Epithelial cell of esophagus (primary cell): ENCODE measurements at places on chromosomes 12 and 14.

- no peak for DNase-seq
These were observed 2.3 kb upstream of the CSRP2 start for GRCh38 chr12:76881142-76881541.

- no peak for DNase-seq
These were observed 40.9 kb upstream of the PLEKHA5 start for GRCh38 chr12:19088606-19089005.

DNA sequence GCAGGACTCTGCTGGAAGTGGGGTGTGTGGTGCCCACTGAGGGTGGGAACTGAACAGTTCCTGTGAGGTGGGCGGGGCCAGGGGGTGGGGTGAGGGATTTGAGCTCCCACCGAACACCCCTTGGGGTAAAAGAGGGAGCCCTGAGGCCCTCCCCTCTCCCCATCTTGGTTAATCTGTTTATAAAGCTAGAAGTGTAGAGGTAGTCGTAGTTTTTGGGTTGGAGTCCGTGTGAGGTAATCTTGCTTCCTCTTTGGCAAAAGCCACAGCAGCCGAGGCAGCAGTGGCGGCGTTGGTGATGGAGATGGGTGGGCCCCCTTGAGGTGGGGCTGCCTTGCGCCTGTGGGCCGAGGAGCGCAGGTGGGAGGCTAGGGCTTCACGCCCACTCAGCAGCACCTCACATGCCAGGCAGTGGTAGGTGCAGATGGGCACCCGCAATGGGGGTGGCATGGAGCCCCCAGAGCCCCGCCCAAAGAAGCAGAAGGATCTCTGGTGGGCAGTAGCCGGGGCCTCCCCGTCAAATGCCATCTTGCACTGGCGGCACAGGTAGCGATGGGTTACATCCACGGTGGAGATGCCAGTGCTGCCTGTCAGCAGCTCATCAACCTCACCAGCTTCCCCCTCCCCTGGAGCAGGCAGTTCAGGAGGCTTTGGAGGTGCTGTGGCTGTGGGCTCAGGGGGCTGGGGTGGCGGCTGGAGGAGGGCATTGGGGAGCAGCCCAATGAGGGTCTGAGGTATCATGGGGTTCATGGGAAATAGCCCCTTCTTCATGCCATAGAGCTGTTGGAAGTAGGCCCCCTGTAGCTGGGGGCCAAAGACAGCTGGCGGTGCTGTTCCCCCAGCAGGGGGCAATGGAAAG lies 29.6 kb downstream of the ZFHX2 start:
- no peak for DNase-seq

- DNase-seq, result no peak
These were observed 157.9 kb downstream of the ZNF664 start for GRCh38 chr12:124130691-124131591.

- peak; percentile 18 for DNase-seq
These were observed 132.9 kb downstream of the CEP83 start for GRCh38 chr12:94326727-94327126.

DNA sequence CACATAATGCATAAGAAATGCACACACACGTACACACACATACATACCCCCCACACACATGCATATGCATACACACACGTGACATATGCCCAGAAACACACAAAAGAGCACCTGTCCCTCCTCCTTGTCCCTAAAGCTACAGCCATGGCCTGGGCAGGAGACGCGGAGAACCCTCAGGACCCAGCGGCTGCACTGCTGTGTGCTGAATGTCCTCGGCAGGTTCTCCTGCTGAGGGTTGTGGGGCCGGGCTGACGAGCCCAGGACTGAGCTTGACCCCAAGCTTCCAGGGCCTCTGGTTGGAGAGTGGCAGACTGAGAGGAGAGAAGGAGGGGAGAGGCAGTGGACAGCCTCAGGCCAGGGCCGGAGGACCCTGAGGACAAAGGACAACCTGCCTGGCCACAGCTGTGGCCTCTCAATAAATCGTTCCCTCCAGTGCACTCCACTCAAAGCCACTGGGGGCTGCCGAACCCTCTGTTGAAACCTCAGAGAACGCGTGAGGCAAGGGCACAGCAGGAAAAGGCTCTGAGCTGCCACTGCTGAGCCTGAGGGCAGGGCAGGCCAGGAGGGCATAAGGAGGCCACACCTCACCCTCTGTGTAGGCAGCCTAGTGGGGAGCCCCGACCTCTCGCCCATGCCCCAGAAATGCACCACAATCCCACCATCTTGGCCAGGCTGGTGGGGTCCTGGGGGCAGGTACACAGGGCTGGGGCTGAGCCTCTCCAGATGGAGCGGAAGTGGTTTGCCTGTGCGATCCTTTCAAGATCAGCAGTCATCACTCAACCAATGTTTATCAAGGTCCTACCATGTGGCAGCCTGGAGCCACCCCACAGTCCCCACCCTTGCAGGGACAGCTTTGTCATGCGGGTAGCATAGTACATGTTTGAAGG lies 3.1 kb downstream of the CACNA2D4 start:
- no peak for DNase-seq

- DNase-seq, result no peak
These were observed 234.0 kb upstream of the CAND1 start for GRCh38 chr12:67035121-67035520.

- peak; percentile 85 for DNase-seq
These were observed 46.4 kb upstream of the PLXNC1 start for GRCh38 chr12:94101738-94102660.

GRCh38 chr14:100470523-100470897 lies 116.7 kb downstream of the BEGAIN start:
- DNase-seq, result no peak

DNA sequence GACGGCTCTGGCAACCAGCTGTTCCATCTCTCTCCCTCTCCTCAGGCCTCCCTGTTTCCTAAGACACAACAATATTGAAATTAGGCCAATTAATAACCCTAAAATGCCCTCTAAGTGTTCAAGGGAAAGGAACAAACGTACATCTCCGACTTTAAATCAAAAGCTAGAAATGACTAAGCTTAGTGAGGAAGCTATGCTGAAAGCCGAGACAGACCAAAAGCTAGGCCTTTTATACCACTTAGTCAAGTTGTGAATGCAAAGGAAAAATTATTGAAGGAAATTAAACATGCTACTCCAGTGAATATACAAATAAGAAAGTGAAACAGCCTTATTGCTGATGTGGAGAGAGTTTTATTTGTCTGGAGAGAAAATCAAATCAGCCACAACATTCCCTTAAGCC lies 61.8 kb upstream of the CATSPERB start:
- no peak for DNase-seq

GRCh38 chr14:94338023-94338422 lies 14.9 kb upstream of the SERPINA6 start:
- DNase-seq, result no peak

DNA sequence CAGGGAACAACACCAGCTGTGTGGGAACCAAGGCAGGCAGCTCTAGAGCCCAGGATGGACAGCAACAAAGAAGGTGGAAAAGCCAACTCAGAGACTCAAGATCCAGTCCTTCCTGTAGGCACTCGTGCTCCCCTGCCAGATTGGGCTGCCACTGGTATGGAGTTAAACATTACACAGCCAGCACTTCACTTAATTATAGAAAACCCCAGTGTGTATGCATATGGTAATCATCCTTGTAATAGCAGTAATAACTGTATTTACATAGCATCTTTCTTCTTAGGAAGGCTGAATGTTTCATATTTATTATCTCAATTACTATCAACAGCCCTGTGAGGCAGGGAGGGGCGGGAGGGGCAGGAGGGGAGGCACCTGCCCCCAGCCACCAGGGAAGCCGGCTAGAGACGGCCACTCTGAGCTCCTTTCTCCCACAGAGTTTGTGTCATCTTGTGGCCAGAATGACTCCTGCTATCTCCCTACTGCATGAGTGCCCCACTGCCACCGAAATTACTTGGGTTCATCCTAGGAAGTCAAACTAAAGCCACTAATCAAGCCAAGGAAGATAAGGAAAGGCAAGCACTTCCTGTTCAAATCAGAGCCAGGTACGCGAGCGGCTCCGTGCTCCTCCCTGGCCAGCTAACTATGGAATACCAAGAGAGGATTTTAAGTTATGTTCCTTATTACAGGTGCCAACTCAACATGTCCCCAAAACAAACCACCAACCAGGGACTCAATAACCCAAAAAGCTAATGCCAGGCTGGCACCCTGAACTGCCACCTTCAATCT lies 15.7 kb upstream of the RAB35 start:
- no peak for DNase-seq

DNA sequence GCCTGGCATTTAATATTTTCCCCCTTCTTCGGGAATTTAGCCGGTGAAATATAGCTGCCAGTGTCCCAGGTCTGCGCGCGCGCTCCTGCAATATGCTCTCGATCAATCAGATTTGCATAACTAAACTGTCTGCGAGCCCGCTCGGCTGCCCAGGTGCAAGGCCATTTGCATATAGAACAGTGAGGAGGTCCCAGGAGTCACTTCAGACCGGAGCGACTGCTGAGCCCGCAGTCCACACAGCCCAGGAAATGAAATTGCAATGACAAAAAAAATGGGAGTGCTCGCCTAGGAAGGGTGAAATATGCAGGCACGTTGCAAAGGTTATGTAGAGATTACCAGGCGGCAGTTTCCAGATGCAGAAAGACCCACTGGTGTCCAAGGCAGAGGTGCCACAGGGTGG lies 228.5 kb downstream of the VRK1 start:
- no peak for DNase-seq

DNA sequence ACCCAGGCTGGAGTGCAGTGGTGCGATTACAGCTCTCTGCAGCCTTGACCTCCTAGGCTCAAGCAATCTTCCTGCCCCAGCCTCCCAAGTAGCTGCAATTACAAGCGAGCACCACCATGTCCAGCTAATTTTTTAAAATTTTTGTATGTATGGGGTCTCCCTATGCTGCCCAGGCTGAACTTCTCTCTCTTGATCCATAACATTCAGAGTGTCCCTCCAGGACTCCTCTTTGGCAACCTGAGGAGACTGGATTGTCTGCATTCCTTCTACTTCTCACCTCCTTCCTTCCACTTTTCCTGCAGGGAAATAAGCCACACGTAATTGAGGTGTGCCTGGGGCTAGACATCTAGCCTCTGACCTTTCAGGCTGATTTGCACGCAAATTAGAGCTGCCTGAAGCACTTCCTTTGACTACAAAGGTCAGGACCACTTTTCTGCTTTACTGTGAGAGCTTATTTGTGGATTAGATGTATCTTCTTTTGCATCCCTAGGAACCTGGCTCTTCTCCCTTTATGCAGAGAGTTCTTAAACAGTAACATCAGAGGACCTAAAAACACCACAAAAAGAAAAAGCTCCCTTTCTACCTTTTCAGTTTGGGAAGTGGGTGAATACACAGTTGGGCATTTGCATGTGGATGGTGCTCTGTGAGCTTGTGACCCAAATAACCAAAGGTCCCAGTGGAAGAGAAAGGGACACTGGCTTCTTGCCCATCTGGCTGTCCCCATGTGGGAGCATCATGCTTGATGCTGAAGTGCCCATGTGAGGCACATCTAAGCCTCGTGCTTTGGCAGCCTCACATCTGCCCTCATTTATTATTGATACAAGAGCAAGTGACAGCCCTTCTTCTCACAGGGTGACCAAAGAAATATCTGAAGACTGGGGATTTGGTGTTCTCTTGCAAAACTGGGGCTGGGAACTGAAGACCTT lies 33.5 kb downstream of the PYGL start:
- peak; percentile 50 for DNase-seq

GRCh38 chr12:114868995-114869834 lies 185.2 kb upstream of the TBX3 start:
- DNase-seq, result no peak

GRCh38 chr12:121719926-121720414 lies 7.4 kb downstream of the TMEM120B start:
- peak; percentile 81 for DNase-seq

- no peak for DNase-seq
These were observed 78.2 kb downstream of the IPO8 start for GRCh38 chr12:30617346-30618016.

DNA sequence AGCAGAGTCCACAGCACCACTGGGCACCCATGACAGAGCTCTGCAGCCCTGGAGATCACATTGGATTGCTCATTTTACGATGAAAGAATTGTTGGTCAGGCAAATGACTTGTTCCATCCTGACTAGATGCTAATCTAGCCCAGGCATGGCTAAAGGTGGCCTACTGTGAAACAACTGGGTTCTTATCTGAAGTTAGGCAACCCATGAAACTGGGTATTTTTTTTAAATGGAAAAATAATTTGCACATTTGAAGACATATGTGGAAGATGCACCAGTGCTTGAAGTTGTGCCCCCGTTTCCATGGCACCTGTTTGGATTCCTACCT lies 8.3 kb downstream of the PYGL start:
- peak; percentile 45 for DNase-seq

DNA sequence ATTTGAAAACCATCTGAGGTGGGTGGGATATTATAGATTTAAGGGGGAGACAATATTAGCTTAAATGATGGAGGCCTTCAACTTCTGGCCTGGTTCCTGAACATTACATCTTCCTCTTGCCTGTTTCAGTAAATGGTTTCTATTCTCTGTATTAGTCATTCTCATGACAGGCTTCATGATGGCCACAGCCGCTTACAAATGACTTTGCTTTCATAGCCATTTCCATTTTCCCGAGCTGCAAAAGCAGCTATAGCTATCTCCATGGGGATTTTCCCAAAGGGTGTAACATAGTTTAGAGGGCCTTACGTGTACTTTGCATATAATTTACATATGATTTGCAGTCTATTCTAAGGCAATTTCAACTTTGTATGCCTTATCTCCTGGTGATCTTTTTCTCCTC lies 121.8 kb downstream of the NRXN3 start:
- DNase-seq, result no peak

DNA sequence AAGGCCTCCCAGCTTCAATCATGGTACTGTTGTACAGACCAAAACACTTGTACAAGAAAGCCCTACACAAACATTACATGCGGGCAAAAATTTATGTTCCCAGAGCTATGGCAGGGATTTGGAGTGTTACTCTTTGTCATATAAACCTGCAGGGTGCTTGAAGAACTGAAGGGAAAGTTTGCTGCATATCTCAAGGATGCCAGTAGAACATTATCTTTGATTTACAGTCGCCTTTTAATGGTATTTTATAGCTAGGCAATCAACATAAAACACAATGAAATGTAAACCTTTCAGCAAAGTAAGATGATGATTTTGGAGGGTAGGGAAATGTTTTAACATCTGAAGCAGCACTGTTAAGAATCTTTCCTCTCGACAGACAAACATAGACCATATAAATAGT lies 305.6 kb downstream of the KCNH5 start:
- DNase-seq, result no peak

- no peak for DNase-seq
These were observed 377.9 kb downstream of the GALC start for GRCh38 chr14:87615047-87615446.

GRCh38 chr14:19800282-19801117 lies 3.1 kb upstream of the OR4N2 start:
- DNase-seq, result no peak

DNA sequence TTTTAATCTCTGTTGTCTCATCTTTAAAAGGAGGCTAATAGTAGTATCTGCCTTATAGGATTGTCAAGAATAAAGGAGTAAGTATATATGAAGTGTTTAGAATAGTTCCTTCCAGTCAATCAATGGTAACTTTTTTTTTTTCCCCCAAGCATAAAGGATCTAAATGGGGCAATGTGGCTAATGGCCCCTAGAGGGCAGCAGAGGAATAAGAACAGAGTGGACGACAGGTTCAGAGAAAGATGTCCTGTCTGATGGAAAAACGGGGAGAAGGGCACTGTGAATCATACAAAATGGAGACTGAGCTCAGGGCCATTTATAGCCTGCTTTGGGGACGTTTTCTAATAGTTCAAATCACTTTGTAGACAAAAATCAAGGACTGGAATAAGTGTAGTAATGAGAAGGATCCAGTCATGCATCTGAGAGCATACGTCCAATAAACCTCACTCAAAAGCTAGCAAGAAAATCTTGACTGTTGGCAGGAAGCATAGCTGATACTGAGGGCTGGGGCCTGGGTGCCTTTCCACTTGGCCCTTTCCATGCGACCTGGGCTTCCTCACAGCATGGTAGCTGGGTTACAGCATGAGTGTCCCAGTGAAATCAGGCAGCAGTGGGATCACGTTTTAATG lies 51.3 kb downstream of the IFNG-AS1 start:
- DNase-seq, result peak; percentile 83
